ENCODE measurements at places on chromosomes 16 and 17. TPM values are rescaled to one million over a fixed set of nuclear protein-coding genes. Genes with fewer than 3 reads are reported as not detected.

The KRT33A gene
- not detected for total RNA-seq

The CMTM2 gene
- not detected for total RNA-seq

The PLLP gene
- total RNA-seq = 1.0 TPM

The OR2C1 gene
- total RNA-seq = not detected

The KRT23 gene
- not detected for total RNA-seq

The ABCC3 gene
- 97.9 TPM for total RNA-seq

The HMOX2 gene
- 55.8 TPM for total RNA-seq

The GP1BA gene
- total RNA-seq = not detected

The TP53TG3C gene
- not detected for total RNA-seq

The SPN gene
- total RNA-seq = not detected

The PLA2G10 gene
- not detected for total RNA-seq

The DBNDD1 gene
- 61.3 TPM for total RNA-seq

The MT1H gene
- total RNA-seq = not detected

The BIRC5 gene
- total RNA-seq = 103 TPM
